ENCODE measurements at places on chromosomes 4 and X.

- no peak for DNase-seq
Observed at GRCh38 chr4:113621633-113622032, 139.9 kb downstream of the CAMK2D start.

GRCh38 chr4:138696771-138697170 is 318.8 kb upstream of the NOCT start:
- no peak for DNase-seq

DNA sequence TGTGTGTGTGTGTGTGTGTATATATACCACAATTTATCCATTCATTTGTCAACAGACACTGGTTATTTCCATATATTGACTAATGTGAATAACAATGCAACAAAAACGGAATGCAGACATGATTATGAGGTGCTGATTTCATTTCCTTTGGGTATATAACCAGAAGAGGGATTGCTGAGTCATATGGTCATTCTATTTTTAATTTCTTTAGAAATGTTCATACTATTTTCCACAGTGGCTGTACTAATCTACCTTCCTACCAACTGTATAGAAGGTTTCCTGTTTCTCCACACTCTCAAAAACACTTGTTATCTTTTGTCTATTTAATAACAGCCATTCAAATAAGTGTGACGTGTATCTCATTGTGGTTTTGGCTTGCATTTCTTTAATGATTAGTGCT is 269.9 kb downstream of the OPHN1 start:
- DNase-seq = no peak

GRCh38 chrX:148363471-148364235 is 136.8 kb upstream of the AFF2 start:
- no peak for DNase-seq

- no peak for DNase-seq
Observed at GRCh38 chrX:115362334-115363095, 73.0 kb downstream of the LUZP4 start.

DNA sequence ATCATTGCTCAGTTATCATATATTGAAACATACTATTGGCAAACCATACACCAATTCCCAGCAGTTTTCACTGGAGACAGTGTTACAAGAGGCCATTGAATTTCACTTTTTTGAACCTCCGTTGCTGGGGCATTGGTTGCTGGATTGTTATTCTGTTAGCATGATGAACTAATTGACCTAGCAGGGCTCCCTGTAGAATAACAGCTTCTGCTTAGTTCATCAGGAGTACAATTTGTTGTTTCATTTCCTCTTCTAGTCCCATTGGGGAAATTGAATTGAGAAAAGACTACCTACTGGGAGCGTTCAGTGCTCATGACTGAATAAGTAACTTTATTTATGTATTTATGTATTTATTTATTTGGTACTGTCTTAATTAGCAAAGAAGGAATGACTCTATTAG is 151.6 kb downstream of the SLIT2 start:
- DNase-seq = no peak

DNA sequence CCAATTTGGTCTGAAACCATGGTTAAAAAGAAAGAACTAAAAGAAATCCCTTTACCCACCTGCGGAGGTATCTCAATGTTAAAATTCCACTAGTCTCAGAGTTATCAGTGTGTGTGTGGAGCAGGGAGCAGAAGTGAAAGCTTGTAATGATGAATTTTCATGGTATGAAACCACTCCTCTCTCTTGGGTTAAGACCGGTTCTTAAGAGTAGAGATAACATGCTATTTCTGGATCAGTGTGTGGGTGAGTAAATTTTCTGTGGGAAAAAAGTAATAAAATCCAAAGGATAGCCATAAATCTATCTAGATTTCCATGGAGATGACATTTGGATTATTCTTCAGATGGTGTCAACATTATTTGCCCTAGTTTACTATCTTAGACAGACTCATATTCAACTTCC is 3.2 kb downstream of the FGF13 start:
- no peak for DNase-seq

DNA sequence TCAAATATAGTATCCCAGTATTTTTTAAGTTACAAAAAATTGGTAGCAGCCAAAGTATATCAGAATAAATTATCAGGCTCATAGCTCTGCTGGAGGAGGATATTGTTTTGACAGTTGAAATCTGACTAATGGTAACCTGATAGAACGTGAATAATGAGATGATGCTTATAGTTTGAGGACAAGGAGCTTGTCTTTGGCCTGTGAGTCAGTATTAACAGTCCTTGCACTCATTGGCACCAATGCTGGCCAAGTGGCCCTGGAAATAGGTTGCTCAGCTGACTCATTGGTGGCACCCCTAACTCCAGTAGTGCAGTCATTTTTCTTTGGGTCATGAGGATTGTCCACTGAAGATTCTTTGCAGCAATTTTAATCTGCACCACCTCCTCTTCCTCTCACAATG is 203.3 kb upstream of the JADE1 start:
- DNase-seq = no peak

- no peak for DNase-seq
Observed at GRCh38 chr4:25547343-25547742, 108.3 kb upstream of the SLC34A2 start.

DNA sequence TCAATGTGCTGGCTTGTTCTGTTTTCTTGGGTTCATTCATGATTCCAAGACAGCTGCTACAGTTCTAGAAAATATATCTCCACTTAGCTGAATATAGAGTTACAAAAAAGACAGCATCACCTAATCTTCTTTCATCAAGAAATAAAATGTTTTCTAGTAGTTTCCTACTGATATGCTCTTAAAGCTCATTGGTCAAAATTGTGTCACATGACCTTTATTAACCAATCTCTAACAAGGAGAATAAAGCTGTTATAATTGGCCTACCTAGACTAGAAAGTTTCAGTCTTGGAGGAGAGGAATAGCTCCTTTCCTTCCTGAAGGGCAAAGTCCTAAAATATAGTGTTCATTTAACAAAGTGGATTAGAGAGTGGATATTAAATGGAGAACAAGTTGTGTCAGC is 8.1 kb upstream of the PCDH18 start:
- no peak for DNase-seq

GRCh38 chr4:164943192-164943591 is 34.3 kb downstream of the TRIM61 start:
- no peak for DNase-seq

- no peak for DNase-seq
Observed at GRCh38 chr4:142129931-142130330, 493.5 kb downstream of the IL15 start.

GRCh38 chr4:2413821-2414610 is 4.4 kb downstream of the ZFYVE28 start:
- DNase-seq = peak; percentile 43

DNA sequence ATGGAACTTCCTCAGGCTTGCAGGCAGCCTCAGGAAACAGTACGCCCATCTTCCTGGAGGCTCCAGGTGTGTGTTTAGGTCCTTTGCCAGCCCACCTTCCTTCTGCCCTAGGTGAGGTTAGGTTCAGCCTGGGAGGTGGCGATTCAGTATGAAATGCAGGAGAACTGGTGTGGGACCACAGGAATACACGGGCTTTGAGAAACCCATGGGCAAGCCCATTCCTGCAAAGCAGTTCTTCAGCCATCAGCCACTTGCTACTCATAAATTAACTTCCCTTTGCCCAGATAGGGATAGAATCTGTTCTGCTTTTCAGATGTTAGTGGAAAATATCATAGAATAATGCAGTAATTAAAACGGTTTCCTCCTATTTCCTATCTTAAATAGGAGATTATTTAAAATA is 32.2 kb downstream of the TBC1D14 start:
- no peak for DNase-seq

DNA sequence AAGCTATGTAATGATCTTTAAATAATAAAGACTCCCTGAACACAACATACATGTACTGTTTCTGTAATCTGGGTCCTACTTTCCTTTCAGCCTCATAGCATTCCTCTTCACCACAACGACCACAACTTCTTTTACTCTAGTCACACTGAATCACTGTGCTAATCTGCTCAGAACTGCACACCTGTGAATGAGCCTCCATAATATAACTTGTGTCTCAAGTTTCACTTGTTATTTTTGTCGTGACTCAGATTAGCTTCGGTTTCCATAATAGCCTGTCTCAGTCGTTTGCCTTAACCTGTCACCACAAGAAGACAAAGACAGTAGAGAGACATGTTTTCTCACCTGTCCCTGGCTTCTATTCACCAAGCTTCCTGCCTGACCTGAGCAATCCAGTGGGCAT is 61.8 kb downstream of the MAGED1 start:
- DNase-seq = no peak

- no peak for DNase-seq
Observed at GRCh38 chrX:44954562-44954961, 81.6 kb downstream of the KDM6A start.

DNA sequence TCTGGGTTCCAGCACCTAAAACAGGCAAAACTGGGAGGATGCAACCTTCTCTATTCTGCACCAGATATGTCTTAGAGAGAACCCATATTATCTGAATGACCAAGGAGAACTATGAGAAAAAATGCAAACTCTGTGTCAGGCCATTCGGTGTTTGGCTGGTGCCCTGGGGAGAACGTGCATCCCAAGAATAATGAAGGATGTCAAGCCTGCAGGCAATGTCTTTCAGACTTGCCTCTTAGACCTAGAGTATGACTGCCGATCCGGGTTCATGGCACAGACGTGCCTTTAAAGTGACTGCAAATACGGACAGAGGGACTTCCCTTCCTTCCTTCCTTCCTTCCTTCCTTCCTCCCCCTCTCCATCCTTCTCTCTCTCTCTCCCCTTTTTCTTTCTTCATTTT is 6.9 kb downstream of the XAGE1B start:
- no peak for DNase-seq

- DNase-seq = no peak
Observed at GRCh38 chr4:123114915-123115756, 192.7 kb upstream of the NUDT6 start.

DNA sequence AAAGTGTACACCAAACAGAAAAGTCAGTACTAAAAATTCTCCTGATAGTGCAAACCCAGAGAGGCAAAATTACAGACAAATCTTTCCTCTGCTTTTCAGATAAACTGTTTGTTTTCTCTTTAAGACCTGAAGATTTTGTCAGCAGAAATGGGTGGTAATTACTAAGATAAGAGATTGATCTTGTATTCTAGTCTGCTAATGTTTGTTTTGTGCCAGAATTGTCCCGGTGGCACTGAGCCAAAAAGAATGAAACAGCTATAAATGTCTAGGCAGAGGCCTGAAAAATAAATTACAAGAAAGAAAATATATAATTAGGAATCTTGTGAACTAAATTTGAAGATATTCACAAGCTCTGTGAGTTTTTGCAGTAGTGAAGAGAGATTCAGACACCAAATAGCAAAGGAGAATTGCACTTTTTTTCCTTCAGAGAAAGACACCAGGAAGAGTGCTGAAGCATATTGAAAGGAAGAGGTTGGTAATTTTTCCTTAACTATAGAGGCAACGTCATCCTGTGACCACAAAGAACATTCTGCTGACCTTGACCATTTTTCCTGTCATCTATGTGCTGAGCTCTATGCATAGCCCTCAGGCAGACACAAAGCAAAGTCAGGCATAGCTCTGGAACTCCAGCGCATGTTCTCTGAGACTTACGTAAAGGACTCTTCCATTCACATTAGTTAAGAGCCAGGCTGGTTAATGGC is 314.5 kb upstream of the RASGEF1B start:
- DNase-seq = no peak

DNA sequence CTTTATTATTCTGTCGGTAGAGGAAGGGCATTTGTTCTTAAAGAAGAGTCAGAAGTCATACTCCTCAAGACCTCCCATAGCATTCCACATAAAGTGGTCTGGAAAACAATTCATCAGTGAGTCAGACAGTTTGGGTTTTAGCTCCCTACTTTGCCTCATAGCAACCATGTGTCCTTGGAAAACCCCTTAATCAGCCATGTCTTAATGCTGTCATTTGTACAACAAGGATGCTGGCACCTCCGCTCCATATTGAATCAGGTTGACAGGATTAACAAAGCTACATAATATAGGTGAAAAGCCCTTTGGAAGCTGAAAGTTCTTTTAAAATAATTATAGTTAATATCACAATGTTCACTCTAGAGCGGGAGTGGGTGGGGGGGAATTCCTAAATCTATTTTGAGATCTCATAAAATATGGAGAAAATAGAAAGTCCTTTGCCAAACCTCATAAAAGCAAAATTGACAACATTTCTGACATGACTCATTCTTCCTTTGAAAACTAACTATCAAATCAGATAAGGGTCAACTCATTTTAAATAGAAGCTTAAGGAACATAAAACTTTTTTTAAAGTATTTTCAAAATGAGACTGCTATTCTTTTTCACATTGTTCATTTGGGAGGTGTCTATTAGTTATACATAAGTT is 37.3 kb upstream of the GUCY1A1 start:
- DNase-seq = no peak

DNA sequence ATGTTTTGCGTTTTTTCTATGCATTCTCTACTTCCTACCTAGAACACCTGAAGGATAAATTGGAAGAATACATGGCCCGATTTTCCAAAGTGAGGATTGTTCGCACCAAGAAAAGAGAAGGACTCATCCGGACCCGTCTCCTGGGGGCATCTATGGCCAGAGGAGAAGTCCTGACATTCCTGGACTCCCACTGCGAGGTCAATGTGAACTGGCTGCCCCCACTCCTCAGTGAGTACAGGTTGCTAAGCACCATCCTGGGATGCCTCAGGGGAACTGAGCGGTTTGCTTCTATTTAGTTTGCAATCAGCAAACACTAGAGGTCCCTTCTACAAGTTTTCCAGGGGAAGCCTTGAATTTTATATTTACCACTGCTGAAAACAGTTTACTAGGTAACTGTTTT is 359.3 kb upstream of the GALNT7 start:
- DNase-seq = no peak

DNA sequence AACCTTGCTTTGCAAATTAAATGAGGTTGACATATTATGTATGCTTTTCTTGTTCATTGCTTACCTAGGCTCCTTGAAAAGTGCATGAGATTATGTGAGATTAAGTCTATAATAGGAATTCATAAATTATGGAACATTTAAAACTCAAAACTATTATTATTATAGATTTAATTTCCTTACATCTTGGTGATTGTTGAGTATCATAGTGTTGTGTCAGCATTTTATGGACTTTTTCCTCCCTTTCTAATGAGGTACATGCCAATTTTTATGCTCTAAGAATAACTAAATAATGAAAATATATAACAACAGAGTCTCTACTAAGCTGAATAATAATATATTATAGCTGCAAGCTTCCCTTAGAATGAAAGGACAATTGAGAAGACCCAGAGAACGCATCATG is 848.8 kb upstream of the AADAT start:
- no peak for DNase-seq

GRCh38 chrX:103373581-103373980 is 2.8 kb upstream of the BEX3 start:
- no peak for DNase-seq
